ENCODE measurements at places on chromosomes 5 and 9.
A peak's percentile ranks its signal among the peaks of the same experiment; 100 is the strongest.

- no peak for DNase-seq
Measured at GRCh38 chr5:157266286-157267007, 524 bp downstream of the CYFIP2 start.

GRCh38 chr9:79301551-79302391 lies 270.0 kb upstream of the TLE4 start:
- peak; percentile 65 for DNase-seq

DNA sequence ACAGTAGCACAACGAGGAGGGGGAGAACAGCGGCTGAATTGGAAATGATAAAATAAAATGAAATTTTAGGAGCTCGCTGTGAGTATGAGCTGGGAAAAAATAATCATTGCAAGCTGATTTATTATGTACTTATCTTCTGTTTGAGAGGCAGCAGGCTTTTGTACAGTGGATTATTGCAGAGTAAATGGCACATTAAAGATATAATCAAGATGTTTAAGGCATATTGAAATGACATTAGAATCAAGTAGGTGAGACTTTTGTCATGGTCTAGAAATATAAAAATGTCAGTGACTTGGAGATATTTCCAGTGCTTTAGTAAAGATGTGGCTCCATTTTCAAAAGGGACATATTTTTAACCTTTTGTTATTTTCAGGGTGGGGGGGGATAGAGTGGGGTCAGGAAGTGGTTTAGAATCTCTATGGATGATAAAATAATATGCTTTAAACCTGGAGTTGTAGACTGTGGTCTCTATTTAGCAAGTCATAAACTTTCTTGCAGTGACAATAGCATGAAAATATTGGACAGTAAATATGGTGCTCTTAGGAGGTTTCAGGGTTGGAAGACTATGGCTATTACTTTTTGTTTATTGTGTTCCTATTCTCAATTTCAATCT lies 46.8 kb downstream of the PTTG1 start:
- no peak for DNase-seq

DNA sequence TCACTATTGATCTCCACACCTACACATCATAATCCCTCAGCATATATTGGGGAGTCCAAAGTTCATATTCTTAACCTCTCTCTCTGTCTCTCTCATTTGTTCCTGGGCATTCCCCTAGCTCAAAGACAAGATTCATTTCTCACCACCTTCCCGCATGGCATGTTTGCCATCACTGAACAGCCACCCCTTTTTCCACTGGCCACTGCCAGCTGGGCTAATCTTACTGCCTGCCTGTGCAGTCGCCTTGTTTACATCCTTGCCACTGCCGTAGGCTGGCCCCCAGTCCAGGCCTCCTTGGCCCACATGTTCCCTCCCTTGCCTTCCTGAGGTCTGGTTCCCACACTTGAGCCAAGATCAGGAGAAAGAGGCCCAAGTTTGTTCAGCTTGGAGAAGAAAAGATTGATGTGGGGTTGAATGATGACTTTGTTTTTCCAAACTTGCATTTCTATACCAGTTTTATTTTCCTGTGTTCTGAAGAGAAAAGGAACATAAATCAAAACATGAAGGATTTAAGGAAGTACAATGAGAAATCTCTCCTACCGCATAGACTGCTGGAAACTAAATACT lies 80.2 kb downstream of the PLAC8L1 start:
- DNase-seq: no peak

DNA sequence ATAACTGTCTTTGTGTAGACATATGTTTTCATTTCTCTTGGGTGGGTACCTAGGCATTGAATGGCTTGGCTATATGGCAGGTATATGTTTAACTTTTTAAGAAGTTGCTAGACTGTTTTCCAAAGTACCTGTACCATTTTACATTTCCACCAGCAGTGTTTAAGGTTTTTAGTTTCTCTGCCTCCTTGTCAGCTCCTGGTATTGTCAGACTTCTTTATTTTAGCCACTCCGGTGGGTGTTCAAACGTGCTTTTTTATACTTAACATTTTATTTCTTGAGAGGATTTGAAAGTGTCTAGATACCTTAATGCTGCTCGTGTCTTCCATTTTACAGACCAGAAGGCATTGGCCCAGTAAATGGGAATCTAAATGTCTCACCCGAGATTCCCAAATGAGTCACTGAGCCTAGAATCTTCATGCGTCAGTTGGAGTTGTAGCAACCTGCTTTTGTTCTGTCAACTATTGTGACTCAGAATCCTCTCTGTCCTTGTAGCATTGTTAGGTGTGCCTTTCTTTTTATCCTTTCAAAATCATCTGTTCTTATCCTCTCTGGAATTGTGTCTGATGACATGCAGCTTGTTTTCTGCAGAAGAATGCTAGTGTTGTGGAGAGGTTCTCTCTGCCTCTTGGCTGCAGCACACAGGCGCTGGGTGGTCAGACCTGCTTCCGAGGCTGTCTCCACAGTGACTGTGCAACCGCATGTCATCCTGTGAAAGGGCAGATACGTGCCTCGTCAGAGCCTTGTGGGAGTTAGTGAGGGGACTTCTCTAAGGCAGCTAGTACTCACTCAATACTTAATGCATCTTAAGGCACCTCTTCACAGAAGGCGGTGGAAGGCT lies 291.8 kb downstream of the AOPEP start:
- peak; percentile 85 for DNase-seq

DNA sequence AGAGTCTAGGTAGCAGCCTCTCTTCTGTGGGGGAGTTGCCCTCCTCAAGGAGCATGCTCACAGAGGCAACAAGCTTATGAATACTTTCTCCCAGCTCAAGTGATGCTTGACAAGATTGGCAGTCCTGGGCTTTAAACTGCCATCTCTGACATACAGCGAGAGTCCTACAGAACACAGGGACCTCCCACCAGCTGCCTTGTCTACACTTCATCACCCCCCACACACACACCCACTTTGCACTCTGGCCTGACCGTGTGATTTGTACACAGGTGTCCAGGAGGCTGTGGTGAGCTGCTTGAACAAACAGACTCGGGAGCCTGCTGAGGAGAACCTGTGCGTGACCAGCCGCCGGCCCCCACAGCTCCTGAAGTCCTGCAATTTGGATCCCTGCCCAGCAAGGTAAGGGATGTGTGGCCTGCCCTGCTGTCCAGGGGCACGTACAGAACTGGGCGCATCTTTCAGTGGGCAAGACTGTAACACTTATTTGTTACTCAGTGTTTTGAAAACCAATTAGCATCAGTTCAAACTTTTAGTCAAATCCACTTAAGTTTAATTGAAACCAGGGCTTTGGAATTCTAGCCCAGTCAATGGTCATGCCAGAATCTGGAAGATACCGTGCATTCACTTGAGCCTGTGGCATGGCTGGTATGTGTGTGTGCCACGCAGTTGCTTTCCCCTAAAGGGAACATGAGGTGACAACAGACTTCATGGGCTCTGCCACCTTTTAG lies 247.5 kb downstream of the ADAMTSL1 start:
- DNase-seq: no peak

GRCh38 chr9:124029617-124030016 lies 18.0 kb downstream of the LHX2 start:
- no peak for DNase-seq

- DNase-seq: no peak
Measured at GRCh38 chr5:73095564-73096238, 24.7 kb upstream of the TMEM171 start.

DNA sequence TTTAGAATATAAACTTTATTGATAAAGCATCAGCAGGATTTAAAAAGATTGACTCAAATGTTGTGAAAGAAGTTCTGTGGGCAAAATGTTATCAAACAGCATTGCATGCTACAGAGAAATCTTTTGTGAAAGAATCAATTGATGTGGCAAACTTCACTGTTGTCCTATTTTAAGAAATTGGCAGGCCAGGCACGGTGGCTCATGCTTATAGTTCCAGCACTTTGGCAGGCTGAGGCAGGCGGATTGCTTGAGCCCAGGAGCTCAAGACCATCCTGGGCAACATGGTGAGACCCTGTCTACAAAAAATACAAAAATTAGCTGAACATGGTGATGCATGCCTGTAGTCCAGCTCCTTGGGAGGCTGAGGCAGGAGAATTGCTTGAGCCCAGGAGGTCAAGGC lies 17.4 kb downstream of the ZBTB43 start:
- DNase-seq: no peak

DNA sequence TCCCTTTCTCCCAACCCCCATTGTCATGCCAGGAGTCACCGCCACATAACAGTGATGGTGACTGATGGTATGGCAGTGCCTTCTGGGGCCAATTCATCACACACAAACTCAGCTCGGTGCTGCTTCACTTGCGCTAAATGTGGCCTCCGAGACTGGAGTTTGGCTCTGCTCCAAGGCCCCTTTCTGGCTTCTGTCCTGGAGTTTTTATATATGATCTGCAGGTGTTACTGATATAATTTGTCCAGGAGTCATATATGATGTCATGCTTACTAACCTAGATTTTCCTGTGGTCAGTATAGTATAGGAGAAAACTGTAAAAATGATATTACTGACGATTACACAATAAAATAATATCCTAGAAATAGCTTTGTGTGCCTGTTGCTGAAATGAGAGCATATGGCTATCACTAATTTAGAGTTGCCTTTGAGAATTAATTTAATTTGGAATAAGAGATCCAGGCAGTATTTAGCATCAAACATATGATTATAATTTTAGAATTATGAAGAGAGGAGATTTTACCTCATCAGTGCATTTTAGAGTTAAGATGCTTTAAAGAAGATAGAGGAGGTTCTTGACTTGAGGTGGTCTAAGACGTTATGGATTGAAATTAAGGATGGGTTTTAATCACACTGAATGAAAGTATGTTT lies 334.1 kb upstream of the CD180 start:
- DNase-seq: peak; percentile 19

DNA sequence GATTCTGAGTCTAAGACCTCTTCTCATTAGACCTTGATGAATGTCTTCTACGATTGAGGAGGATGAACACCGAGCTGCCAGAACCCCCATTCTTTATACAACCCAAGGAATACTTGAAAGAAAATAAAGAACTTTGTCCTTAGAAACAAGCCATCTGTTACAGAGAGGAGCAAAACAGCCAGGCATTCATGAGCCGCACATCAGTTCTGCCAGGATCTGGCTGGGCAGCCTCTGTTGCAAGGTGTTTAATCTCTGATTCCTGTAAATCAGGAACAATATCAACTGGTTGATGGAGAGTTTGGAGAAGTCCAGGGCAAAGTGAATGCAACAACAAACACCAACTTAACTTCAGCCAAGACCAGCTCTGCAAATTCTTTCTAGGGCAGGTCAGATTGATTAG lies 165.5 kb upstream of the DMAC1 start:
- DNase-seq: no peak

GRCh38 chr9:135961811-135962695 lies 880 bp upstream of the UBAC1 start:
- no peak for DNase-seq

DNA sequence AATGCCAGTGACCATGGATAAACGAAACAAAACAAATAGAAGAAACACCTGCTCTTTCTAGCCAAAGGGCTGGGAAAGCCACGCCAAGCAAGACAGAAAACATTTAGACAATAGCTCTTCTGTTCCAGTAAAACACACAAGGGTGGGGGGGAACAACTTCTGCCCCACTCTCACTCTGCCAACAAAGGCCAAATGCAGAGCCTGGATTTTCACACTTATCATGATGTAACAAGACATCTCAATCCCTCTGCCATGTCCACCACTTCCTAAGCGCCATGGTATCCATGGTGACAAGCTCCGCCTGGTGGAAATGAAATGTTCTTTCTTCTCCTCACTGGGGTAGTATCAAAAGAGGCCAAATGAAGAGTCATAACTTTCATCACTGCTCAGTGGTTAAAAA lies 60.6 kb downstream of the DRD1 start:
- DNase-seq: no peak

- DNase-seq: no peak
Measured at GRCh38 chr9:110066929-110067716, 140.8 kb downstream of the C9orf152 start.

- DNase-seq: no peak
Measured at GRCh38 chr5:58412932-58413331, 47.0 kb downstream of the PLK2 start.

DNA sequence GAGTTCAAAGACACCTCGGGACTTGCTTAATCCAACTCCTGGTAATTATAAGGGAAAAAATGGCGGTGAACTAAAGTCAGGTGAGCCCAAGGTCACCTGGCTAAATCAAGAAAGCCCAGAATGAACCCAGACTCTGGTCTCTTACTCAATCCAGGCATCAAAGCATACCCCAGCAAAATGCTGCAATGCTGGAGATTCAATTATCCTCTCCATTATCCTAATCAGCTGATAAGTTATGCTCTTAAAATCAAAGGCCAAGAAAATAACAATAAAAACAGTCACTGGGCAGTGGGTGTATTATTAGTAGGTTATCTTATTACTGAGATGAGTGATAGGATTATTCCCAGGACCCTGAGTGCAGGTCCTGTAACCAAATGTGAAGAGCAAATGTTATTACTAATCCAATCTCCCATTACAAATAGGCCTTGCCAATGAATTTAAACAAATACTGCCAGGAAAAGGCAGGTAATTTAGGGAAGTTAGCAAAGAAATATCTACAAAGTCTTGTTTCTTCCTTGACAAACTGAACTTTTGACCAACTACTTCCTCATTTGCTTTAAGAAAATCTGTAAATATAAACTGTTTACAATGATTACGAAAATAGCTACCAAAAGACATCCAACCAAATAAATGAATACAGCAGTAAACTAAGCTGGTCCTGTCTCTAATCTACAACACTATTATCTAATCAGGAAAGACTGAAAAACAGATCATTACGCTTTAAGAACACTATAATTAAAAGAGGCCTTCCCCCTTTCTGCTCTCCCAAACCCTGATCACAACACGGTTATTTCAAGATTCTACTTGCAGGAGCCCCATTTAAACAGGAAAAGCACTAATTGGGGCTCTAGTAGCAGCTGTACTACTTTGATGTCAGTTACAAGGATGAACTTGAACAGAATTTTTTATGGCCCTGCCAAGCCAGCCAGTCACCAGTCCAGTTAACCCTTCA lies 103.2 kb downstream of the MED27 start:
- no peak for DNase-seq

DNA sequence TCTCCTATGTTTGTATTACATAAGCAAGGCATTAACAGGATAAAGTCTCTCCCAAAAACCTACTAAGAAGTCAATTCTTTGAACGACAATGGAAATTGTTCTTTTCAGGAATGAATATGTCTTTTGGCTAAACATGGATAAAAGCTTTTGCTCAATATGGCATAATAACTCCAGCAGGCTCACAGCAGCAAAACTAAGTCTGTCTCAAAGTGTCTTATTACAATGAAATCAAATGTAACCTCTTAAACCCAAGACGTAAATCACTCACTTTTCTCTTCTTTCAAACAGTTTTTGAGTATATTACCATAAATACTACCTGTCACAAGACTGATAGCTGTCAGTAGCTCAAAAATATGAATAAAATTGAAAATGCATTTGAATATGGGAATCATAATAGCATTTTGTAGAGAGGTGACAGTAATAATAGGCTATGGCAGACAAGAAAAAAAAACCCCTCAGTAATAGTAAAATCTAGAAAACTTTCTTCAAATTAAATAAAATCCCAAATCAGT lies 41.7 kb upstream of the EFNA5 start:
- DNase-seq: no peak

GRCh38 chr9:115461280-115461679 lies 343.3 kb upstream of the TNC start:
- no peak for DNase-seq
